Activated CD8-positive, alpha-beta T cell treated with anti-CD3 and anti-CD28 coated beads, Interleukin-2, amount 10 ng/mL, durations not matched to agents 7 days and 5 days (primary cell): ENCODE measurements at places on chromosomes 3 and 15.

DNA sequence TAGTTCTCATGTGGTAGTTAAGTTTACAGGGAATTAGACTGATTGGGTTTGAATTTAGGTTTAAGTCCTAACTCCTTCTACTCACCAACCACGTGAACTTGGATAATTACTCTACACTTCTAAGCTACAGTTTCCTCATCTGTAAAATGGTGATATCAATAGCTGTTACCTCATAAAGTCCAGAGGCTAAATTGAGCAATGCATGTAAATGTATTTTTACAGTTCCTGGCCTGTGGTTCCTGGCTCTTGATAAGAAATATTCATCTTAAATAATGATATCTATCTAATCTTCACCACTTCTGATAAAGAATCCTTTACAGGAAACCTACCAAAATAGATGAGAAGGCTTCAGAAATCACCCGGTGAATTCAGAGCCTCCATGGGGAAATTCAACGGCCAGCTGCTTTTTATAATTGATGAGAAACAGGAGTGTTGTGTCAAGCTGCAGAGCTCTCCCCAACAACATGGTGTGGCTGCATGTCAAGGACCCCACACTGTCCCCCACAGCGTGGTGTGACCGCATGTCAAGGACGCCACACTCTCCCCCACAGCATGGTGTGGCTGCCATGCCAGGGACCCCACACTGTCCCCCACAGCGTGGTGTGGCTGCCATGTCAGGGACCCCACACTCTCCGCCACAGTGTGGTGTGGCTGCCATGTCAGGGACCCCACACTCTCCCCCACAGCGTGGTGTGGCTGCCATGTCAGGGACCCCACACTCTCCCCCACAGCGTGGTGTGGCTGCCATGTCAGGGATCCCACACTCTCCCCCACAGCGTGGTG is 80.8 kb upstream of the PEX5L start:
- no peak for DNase-seq

DNA sequence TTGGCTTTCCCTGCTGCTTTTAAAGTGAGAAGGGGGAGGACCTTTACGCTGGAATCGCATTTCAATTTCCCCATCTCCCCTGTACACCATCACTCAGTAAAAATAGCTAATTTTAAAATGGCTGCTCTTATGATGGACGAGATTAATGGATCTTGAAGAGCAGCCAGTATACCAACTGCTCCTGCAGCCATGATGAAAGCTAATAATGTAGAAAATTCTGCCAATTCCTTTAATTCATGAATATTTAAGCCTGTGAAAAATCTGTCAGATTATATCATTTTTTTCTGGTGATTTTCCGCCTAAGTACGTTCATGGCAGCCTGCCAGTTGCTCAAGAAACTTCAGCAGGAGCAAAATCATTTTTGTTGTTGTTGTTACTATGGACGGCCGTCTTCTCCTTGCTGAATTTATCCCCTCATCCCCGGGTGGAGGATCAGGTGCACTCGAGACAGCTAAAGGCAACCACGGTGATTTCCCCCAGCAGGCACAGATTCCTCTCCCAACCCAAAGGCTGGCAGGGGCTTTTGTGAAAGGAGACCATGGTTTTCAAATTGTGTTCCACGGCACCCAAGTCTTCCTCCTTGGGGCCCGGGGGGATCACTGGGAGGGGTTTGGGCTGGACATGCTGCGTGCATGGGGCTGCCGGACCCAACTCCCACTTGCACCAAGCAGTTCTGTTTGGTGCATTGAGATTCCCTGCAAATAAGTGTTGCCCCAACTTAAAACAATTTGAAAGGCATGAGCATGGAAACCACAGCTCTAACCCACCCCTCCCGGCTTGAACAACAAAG is 289.6 kb downstream of the UACA start:
- no peak for DNase-seq

DNA sequence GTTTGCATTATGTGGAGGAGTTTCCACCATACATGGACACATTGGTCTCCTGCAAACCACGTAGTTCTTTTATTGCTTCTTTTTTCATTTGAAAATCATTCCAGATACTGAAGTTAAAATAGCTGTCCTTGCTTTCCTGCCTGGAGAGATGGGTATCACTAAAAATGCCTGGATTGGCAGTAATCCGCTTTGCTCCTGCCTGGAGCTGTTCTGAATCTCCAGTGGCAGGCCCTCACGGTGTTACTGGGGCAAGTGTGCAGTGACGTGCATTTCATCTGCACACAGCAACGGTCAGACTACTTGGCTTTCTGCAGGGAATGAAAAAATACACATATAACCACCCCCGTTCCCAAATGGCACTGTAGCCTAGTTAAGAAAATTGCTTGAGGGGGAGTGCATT is 272.9 kb downstream of the IL5RA start:
- DNase-seq, result no peak

DNA sequence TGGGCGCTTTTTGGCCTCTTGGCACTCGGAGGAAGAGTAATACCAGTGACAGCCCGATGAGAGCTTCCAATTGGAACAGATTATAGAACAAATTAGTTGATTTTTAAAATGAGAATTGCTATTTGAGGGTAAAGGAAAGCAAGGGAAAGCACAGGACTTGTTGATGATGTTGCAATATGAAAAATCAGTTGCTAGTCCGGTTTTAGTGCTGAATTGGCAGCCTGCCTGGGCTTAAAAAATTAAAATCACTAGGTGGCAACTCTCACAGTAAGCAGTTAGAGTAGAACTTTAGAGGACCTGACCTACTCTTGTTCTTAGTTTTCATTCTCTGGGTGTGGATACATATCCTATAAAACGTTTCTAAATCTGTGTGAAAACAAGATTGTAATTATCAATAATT is 2.1 kb upstream of the SCAANT1 start:
- no peak for DNase-seq

- DNase-seq, result no peak
Measured at GRCh38 chr3:70067860-70068521, 68.5 kb downstream of the SAMMSON start.

DNA sequence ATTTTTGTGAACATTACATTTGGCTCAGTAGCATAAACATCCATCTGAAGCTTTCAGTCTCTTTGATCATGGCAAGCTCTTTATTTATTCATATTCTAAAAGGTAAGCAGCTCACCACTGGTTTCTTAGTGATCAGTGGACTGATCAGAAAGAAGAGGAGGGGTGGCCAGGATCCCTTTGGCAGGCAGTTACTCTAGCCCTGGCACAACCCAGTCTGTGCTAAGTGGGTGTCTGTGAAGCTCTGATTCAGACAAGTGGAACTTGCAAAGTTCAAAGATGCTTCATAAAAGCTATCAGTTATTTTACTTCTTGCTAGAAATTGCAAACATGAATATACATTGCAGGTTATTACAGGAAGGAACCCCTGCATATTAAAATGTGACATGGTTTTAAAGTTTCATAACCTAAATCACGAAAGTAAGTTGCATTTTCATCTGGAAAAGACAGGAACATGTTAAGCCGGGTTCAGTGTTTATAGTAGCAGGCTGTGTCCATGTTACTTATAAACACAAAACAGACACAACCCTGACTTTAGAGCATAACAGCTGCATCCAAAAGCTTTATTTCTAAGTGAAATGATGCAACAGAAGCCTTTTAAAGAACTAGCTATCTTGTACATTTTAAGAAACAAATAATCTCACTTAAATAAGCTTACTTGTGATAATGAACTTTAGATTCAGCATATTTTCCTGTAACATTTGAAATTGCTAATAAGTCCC is 785.3 kb downstream of the MCTP2 start:
- no peak for DNase-seq

GRCh38 chr3:123099331-123100192 is 32.7 kb downstream of the PDIA5 start:
- DNase-seq, result no peak

DNA sequence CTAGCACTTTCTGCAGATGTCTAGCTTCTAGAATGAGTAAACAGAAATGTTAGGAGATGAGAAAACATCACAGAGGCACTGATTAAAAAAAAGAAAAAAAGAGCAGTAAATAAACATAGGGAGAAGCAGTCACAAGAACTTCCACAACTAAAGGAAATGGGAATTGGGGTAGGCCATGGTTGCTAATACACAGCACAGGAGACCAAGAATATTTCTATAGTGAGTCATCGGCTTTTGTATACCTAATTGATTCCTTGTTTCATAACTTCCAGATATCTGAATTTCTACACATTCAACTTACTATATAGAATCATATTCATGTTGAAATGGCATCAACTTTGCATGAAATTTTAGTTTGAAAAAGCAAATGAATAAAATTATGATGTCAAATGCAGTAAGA is 47.3 kb upstream of the TCF12 start:
- DNase-seq, result no peak

GRCh38 chr15:60091911-60092310 is 87.8 kb downstream of the FOXB1 start:
- no peak for DNase-seq

- no peak for DNase-seq
Measured at GRCh38 chr15:36696196-36696595, 116.8 kb downstream of the CDIN1 start.

DNA sequence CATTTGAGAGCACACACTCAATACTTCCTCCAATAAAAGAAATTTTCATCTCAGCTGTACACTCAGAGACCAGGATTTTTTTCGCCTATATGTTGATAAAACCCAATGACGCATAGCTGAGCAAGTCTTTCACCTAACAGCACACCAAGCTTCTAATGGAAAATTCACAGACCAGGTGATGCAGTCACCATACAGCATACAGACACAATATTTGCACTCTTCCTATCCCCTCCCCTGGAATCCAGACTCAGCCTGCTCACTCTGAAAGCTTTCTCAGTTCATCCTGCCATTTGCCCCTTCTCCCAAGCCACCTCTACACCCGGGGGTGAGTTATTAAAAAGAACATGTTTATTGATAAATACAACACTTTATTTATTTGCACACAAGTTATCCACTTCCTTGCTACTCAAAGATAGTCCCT is 1.7 kb downstream of the TBC1D5 start:
- no peak for DNase-seq

- DNase-seq, result no peak
Measured at GRCh38 chr3:187237741-187238140, 40.5 kb downstream of the RTP1 start.

GRCh38 chr15:96322536-96323318 is 7.8 kb upstream of the NR2F2 start:
- no peak for DNase-seq

DNA sequence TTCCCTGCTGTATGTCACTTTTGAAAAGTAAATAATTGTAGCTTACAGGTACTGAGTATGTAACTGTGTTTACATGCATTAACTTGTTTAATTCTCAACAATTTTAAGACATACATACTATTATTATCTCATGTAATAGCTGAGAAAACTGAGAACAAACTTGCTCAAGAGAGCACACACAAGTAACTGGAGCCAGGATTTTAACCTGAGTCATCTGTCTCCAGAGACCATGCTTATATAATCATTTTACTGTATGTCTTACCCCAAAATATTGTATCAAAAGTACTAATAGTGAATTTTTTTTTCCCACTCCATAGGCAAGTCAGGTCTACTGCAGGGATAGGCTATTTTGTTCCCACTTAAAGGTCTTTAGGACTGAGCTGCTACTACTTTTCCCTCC is 95.4 kb downstream of the FEZF2 start:
- DNase-seq, result no peak

- no peak for DNase-seq
Measured at GRCh38 chr15:91200101-91200754, 100.2 kb downstream of the SV2B start.
